Thoracic aorta (tissue), 2 donors: ENCODE measurements at places on chromosomes 1 and 21. TPM values are rescaled to one million over a fixed set of nuclear protein-coding genes. Genes with fewer than 3 reads are reported as not detected.

DNA sequence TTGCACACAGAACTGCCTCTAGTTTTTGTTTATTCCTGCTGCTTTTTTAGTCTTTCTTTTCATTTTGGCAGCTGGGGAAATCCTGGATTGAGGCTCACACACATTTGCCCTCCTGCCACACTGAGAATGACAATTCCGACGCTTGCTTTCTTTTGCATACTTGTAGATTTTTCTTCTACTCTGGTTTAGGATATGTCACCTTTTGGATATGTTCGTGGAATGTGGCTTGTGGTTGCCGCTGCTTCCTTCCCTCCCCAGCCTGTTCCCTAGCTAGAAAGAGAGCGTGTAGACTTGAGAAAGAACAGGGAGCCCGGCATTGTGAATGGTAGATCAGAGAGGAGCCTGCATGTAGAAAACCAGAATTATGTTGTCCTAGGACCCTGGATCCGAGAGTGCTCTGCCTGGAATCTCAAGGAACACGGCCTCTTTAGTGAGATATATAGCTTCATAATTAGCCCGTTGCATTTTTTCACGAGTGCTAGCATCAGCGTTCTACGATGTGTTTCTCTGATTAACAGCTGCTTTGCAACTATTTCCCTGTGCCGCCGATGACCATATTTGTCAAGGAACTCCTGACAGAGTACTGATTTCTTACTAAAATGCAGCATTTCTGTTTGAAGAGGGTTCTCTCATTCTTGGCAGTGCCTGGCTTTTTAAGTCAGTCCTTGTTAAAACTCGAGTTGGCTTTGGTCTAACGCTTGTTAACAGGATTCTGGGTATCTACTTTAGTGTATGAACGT lies 56.2 kb downstream of the PEX14 start:
- DNase-seq, result no peak

GRCh38 chr1:202247837-202248795 lies 54.5 kb downstream of the LGR6 start:
- no peak for DNase-seq

GRCh38 chr1:246427611-246428010 lies 79.5 kb downstream of the SMYD3 start:
- no peak for DNase-seq

GPR37L1 gene
- not detected for total RNA-seq

KCNN3 gene
- 1.8 TPM for total RNA-seq

AVPR1B gene
- total RNA-seq, result not detected

CELA2A gene
- total RNA-seq, result not detected

KRTAP7-1 gene
- total RNA-seq, result not detected

TPTE gene
- not detected for total RNA-seq
